Caudate nucleus (tissue), 63 donors: ENCODE measurements at places on chromosomes 5 and 9.

DNA sequence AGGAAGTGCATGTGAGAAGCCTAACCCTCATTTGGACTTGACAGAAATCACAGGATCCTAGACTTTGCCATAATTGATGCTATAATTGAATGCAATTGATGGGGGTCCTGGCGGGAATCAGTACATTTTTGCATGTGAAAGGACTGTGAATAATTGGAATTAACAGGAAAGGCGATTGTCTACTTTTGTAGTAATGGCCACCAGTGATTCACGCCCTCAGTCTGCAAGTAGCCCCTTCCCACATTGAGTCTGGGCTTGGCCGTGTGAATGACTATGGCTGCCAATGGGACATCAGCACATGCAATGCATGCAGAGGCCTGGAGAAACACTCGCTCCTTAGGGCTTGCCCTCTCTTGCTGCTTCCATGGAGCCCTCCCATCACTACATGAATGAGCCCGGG lies 107.8 kb upstream of the OSMR start:
- no peak for DNase-seq

- DNase-seq: no peak
Measured at GRCh38 chr5:141882594-141883183, 4.5 kb upstream of the PCDH1 start.

DNA sequence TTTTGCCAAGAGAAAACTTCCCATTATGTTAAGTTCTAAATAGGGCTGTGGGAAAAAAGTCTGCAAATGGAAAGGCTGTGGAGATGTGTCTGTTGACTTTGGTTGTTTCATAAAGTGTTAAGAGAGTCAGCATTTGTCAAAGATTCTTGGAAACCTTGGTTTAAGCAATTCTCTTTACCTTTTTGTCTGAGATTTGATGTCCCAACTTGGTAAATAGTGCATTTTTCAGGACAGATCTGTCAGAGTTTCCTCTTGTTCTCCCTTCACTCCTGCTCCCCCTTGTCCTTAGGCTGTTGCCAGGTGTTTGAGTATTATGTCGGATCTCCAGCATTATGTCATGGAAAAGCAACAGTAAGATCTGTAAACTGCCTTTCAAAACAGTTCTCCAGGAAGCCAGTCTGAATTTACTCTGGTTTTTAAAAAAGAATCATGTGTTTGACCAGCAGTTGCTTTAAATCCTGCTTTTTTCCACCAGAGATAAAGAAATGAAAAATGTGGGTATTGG lies 79.1 kb upstream of the ADAMTSL1 start:
- DNase-seq: no peak

- peak; percentile 38 for DNase-seq
Measured at GRCh38 chr5:31733371-31733770, 94.4 kb downstream of the PDZD2 start.

DNA sequence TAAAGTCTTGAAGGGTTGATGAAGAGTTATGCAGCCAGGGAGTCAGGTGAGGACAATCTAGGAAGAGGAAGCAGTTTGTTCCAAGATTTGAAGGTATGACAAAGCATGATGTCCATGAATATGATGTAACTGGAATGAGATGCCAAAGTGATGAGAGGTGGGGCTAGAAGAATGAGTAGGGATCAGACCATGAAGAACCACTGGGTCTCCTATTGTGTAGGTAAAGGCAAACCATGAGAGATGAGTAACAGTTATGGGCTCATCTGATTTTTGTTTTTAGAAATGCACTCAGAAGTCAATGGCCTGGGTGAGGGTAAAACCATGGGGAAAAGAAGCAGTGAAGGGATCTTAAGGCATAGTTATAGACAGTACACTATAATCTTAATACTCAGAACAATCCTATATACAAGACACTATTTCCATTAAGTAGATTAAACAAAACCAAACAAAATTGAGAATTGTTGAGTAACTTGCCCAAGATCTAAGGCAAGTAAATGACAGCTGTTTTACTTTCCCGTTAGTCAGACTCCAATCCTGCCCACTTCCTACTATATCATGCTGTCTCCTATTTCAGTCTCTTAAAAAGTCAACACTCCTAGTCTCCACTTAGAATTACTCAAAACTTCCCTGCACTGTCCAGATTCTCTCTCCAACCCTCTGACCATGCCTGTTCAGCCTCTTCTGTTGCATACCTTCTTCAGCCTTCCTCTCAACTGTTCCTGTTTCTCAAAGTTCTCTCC lies 393.8 kb upstream of the MEF2C start:
- DNase-seq: no peak
